ENCODE measurements at places on chromosomes 1 and 21. TPM values are rescaled to one million over a fixed set of nuclear protein-coding genes. Genes with fewer than 3 reads are reported as not detected.

Gene IL22RA1
- not detected for total RNA-seq

Gene MAST2
- 41.2 TPM for total RNA-seq

Gene FAM72B
- 4.3 TPM for total RNA-seq

DNA sequence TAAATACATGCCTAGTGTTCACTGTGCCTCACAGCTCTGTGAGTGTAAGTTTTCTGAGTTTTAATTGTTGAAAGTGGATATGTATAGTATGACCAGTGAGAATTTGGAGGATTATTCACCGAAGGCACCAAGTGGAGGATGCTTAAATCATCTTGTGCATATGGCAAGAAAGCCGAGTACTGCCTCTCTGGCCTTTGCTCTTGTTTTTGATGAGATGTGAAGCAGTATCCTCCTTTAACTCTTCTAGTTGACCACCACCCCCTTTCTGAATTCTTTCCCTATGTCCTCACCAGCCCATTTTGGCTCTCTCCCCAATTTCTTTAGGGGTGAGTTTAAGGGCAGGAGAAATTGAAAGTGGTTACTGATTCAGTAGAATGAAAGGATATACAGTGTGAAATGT, 130.4 kb downstream of the SYT2 start:
- DNase-seq, result no peak

DNA sequence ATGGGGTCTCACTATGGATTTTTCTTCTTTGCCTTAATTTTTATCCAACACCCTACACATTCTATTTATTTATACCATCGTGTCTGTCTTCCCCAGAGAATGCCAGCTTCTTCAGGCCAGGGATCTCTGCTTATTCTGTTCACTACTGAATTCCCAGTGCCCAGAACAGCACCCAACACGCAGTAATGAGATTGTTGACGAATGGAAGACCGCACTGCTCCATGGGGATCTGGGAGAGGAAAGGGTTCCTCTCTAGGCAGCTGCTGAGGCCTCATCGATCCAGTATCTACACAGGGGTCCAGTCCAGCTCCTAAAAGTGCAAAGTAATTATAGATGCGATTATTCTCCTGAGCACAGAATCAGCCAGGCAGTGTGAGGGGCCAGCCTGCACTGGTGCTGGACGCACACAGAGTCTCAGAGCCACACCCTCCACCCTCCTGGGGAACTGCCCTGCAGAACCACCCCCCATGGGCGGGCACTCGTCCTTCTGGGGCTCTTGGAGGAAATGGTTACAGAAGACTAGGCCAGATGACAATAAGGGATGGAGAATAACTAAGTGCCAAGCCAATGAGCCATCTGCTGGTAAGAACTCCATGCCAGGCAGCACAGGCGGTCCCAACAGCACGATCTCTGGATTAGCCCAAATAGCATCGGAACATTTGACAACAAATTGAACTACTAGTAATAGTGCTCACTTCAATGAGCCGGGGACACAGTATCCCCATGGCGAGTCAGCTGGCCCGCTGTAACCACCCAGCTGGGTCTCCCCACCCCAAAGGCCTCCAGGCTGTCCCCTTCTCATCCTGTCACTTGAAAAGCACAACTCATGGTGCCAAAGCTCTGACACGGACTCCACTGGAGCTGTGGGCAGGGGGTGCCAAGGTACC, 1.7 kb upstream of the PDE9A start:
- DNase-seq, result no peak

GRCh38 chr21:33206771-33207281, 22.9 kb upstream of the IFNAR2 start:
- DNase-seq, result no peak

GRCh38 chr21:41600961-41601572, 93.1 kb upstream of the TMPRSS2 start:
- no peak for DNase-seq

GRCh38 chr21:14040386-14040785, 170.4 kb downstream of the LIPI start:
- DNase-seq, result no peak

- DNase-seq, result no peak
These were observed 141.5 kb downstream of the KAZN start for GRCh38 chr1:14740016-14740415.

GRCh38 chr1:204157962-204158361, 6.1 kb upstream of the ETNK2 start:
- DNase-seq, result no peak

GRCh38 chr1:205261946-205262691, 34.4 kb downstream of the TMCC2 start:
- DNase-seq, result peak; percentile 20
